ENCODE measurements at places on chromosomes 7 and 10.

DNA sequence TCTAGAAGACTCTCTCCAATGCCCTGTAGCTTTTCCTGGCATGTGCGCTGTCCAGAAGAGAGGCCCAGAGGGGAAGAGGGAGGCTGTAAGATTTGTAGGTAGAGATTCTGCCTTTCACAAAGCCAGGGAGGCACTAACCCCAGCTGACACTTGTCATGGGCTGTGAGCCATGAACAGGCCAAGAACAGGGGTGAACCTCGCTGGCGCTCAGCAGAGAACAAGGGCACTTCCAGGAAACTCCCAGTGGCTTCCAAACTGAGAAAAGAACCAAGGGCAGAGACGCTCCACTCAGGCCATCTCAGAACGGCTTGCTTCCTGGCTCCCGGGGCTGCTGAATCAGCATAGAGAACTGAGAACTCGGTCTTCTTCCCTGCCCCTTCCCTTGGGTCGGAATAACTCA, 257.8 kb upstream of the ZNF32 start:
- no peak for DNase-seq

DNA sequence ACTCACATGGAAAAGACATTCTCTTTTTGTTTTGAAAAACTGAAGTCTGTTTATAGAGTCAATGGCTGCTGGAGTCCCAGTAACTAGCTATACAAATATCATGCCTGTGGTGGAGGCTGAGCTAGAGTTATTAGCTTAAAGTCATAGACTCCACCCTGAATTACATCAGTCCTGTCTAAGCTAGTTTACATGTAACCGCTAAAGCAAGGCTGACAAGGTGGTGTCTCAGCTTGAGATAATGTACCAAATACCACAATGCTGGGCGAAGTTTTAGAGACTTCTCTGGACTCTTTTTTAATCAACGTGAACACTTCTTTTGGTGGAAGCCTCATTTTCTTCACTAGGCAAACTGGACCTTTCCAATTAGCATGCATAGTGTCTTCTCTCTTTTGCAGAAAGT, 219.4 kb downstream of the ANK3 start:
- DNase-seq, result no peak

DNA sequence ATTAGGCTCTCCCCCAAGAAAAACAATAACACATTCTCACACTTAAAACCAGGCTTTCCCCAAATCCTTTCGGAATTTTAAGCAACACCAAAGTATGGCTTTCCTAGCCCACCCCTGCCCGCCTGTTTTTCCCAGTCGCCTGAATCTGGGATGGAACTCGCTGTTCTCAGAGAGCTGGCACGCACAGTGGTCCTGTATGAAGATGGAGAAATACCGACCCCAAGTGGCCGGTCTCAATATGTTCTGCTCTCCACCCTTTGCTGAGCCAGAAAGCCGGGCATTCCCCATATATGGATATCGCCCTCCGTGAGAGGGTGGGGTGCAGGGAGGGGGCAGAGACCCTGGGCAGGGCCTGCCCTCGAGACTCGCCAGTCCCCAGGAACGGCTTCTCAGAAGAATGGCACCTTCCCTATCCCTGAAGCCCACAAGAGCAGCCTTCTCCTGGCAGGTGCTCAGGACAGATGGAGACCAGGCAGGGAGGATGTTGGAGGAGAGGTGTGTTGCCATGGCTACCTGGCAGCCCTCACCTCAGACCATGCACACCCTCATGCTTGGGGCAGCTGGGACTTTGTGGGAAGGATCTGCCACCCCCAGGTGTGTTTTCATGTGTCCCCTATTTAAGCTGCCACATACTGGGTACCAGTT, 3.4 kb downstream of the TACR2 start:
- peak; percentile 63 for DNase-seq

DNA sequence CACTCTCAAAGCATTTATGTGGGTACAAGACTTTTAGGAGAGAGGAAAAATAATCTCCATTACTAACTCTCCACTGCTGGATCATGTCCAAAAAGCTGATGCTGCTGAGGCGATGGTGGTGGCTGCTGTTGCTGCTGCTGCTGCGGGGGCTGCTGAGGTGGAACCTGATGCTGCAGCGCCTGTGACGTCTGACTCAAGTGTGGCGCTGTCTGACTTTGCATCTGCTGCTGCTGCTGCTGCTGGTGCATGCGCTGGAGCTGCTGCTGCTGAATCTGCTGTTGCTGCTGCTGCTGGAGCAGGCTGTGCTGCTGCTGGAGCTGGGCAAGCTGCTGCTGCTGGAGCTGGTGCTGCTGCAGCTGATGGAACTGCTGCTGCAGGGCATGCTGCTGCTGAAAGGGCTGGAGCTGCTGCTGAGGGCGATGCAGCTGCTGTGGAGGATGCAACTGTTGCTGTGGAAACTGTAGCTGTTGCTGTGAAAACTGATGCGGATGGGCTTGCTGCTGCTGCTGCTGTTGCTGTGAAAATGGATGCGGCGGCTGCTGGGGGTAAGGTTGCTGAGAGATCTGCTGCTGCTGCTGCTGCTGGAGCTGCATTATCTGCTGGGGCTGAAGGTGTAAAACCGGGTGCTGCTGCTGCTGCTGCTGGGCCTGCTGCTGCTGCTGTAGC, 34.5 kb downstream of the PAXIP1 start:
- DNase-seq, result no peak

DNA sequence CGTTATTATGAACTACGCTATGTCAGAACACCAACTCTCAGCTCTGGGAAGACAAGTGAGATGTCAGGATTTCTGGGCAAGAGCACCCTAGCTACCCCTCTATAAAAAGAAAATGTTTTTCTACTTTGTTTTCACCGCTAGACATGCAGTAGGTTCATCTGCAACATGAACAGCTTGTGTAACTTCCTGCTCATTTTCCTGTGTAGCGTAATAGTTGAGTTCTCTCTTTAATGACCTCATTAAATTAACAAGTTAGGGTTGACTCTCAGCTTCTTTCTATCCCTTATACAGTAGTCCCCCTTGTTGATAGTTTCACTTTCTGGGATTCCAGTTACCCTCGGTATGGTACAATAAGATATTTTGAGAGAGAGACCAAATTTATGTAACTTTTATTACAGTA, 329.4 kb upstream of the ZNF32 start:
- no peak for DNase-seq

- no peak for DNase-seq
These were observed 356.6 kb downstream of the BBS9 start for GRCh38 chr7:33485747-33486493.

DNA sequence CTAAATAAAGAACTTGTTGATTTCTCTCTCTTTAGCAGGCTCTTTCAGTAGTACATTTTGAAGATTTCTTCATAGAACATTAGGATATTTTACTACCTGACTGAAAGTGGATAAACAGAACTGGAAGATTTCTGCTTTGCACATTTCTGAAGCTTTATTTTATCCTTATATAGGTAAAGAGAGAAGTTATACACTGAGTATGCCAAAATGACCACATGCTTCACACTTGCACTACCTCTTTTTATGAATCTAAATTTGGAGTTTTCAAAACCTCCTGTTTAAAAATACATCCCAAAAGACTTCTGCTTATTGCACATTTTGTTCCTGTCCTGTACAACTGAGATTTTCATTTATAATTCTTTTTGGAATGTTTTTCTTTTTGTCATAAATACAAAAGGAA, 197.4 kb upstream of the PRPS1L1 start:
- DNase-seq, result no peak

GRCh38 chr10:124092250-124092859, 1.0 kb downstream of the CHST15 start:
- no peak for DNase-seq

DNA sequence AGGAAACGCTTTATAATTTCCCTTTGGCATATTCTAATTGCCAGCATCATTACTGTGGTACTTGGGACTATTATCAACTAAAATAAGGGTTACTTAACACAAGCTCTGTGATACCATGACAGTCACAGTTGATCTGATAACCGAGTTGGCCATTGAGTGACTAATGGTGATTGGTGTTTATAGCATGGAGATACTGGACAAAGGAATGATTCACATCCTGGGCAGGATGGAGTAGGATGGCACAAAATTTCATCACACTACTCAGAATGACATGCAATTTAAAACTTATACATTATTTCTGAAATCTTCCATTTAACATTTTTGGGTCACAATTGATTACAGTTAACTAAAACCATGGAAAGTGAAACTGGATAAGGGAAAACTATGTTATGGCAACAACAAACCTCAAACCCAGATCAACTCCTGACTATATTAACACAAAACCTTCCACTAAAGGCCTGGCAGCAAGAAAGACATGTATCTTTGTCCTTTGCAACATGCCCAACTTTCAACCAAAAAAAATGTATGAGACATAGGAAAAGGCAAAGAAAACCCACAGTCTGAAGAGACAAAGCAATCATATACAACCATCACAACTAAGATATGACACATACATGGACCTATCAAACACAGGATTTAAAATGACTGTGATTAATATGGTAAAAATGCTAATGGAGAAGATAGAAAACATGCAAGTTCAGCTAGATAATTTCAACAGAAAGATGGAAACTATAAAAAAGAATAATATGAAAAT, 208.5 kb upstream of the NRP1 start:
- no peak for DNase-seq

DNA sequence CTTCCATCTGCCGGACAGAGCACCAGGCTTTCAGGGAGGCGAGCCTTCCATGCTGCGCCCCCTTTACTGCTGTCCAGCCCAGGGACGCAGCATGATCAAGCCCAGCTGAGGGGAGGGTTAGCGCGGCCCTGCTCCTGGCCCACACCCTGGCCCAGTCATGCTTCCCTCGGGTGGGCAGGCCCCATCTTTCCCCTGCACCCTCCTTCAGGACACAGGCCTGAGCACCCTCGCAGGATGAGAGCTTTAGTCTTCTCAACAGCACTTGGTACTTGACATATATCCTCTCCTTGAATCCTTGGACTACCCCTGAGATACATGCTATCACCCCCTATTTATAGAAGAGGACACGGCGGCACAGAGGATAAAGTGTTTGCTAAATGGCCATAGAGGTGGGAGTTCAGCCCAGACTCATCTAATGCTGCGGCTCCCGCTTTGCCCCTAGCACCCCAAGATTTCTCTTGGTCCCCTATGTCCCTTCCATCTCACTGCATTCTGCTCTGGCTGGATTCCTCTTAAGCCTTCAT, 32.7 kb upstream of the FRAT2 start:
- no peak for DNase-seq

DNA sequence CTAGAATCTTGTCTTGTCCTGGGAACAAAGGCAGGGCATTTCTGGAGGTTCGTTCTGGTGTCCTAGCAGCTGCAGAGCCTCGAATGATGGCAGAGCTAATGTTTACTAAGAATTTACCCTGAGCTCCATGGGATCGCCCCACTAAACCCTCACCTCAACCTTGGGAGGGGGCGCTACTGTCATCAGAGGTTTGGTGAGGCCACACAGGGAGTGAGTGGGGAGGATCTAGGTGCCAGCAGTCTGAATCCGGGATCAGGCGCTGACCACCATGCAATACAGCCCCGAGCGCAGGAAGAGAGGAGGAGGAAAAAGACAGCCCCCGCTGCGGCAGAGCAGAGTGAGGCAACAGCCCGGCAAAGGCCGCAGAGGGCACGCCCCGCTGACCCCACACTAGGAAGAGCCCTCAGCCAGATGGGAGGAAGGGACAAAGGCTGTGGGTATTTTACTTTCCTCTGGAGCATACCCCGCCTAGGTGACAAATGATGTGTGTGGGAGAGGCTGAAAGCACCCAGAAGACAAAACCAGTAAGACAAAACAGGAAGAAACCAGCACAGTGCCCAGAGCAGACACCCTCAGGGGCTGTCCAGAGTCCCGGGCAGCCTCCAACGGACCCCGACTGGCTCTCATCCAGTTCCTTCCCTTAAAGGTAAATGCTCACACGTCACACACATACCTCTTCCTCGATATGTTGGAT, 103.5 kb downstream of the FAM53B start:
- DNase-seq, result no peak

- no peak for DNase-seq
These were observed 278.3 kb upstream of the ZNF32 start for GRCh38 chr10:43926875-43927406.

- DNase-seq, result no peak
These were observed 557.1 kb downstream of the KCNMA1 start for GRCh38 chr10:77080361-77081027.

GRCh38 chr7:79455173-79455790, 1.8 kb upstream of the MAGI2 start:
- no peak for DNase-seq

DNA sequence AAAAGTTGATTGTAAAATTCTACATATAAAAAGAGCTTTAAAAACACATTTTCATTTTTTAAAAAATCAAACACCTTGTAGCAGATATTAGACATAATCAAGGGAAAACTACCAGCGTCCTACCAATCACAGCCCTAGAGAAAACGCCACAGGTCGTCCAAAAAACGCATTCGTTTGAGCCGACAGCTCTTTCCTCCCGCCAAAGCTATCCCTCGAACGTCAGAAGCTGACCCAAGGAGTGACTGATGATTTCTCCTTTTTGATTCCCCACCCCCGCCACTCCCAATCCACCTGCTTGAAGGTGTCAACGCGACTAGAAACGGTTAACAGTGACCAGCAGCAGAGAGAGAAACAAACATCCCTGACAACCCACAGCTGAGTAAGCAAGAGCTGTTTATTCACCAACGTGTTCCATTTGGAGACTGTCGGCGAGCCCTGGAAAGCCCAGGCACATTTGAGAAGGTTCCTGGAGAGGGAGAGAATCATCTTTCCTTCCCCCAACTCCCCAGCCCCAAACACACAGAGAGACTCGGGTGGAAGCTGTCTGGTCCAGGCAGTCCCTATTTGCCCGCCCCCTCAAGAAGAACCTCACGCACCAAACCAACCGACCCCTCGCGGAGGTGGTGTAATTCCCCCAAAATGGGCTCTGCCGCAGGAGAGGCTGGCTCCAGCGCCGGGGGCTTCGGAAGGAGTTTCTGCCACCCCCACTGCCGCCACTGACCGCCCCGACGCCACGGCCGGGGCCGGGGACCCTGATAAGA, 622 bp downstream of the CPEB3 start:
- DNase-seq, result no peak

GRCh38 chr7:130950741-130951140, 216.7 kb upstream of the KLF14 start:
- no peak for DNase-seq

GRCh38 chr7:85356916-85357315, 170.1 kb upstream of the SEMA3D start:
- no peak for DNase-seq

DNA sequence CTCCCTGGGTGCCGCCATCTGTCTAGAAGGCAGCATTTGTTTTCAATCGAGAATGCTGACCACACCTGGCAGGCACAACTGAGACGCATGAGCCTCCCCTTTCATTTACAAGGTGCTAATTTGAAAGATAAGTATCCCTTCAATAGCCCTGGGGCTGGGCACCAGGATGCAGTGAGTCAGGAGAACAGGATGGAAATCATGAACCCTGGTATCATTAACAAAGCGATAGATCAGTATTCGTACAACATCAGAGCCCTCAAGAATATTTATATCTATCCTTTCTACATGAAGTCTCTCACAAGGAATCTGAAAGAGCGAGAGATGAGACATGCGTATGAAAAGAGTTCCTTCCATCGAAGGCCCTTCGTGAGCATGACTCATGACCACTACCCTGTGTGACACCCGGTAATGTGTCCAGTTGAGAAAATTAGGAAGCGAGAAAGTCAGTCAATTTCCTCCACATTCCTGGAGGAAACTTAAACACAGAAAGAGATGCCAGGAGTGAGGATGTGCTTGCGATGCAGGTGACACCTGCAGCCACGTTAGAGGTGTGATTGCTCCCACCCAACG, 123.1 kb upstream of the PITRM1 start:
- DNase-seq, result no peak

- DNase-seq, result no peak
These were observed 45.1 kb downstream of the ADD3 start for GRCh38 chr10:110052916-110053315.
